ENCODE measurements at places on chromosomes 2 and 18.
A peak's percentile ranks its signal among the peaks of the same experiment; 100 is the strongest.

GRCh38 chr2:219991116-219991515 is 363.7 kb downstream of the SLC4A3 start:
- DNase-seq = peak; percentile 39

- no peak for DNase-seq
These were observed 109.2 kb upstream of the RAB12 start for GRCh38 chr18:8499810-8500675.

DNA sequence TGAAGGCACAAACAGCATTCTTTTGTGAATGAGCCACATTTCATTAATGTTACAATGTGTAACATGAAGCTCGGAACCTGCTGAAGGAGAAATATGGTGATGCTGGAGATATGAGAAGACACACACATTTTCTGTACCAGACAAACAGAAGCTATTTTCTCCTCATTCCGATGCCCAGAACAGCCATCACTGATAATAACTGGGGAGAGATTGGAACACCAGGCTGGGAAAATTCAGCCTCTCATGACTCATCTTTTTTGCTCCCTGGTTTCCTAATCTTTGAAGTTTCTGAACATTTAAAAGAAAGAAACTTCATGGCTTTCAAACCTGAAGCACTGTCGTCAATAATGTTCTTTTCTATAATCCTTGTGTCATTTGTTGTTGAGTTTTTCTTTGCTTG is 110.9 kb downstream of the LYPD6 start:
- DNase-seq = peak; percentile 9

DNA sequence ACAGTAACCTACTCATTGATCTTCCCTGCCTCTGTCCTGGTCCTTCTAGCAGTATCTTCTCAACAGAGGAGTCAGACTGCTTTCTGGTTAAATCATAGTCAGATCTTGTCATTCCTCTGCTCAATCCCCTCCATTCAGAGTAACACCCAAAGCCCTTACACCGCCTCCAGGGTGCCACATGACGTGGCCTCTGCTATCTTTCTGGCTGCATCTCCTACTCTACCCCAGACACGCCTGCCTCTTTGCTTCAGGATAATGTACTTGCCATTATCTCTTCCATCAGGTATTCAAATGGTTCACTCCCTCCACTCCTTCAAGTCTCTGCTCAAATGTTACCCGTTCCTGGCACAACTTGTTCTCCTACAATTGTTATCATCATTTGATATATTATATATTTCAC is 36.3 kb upstream of the ACVR2A start:
- DNase-seq = no peak

- peak; percentile 17 for DNase-seq
These were observed 83.0 kb downstream of the ACVR1 start for GRCh38 chr2:157793053-157793612.

DNA sequence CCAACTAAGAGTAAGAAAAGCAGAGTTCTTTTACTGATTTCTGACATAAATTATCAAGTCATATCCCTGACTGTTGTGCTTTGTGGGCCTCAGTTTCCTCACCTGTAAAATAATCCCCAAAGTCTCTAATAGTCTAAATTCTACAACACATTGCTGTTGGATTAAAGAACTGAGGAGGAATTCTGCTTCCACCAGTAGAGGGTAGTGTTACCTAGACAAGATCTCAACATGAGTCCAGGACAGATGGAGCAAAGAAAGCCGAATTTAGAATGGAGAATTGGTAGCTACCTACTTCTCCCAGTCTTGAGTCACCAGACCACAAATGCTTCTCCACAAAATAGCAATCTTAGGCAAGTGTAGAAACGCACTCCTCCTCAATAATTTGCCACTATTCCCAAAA is 462.5 kb upstream of the FSHR start:
- peak; percentile 7 for DNase-seq

DNA sequence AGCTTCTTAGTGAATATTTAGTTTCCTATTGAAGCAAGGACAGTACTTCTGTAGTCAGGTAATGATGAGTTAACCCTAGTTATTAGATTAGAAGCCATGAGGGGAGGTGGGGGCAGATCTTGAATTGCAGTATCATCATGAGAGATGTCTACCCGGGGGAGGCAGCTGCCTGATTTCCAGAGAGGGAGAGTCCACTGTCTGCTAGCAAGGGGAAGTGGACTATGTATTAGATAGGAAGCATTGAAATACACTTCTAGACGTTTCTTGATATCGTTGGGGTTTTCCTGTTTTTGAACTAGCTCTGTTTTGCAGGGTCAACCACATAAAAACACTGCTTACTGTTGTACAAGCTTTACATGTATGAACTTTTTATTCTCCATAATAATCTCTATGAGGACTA is 38.8 kb downstream of the APLF start:
- DNase-seq = no peak

DNA sequence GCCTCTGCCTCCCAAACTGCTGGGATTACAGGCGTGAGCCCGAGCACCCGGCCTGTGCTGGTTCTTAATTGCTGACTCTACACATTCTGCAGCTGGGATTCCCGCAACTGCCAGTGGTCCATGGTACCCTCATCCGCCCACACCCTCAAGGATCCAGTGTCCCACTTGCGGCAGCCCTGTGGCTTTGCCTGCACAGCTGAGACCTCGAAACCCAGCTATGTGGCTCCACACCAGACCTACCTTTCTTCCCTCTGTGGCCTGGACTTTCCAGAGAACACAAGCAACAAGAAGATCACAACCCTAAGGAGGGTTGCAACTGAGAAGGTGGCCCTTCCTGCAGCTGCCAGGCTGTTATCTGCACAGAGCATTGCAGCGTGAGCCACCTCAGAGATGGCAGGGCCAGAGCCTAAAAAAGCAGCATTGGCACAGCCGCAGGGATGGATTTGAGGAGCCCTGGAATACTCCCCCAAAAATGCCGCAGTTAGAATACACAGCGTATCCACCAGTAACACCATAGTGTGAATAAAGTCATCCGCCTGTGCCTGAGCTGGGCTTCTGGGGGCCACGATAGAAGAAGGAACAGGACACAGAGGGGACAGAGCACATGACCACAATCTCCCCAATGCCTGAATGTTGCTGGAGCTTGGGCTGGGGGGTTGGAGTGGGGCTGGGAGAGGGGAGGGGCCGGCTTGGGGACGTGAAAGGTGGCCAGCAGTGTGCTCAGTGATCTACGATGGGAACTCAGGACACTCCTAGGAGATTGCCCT is 1.9 kb downstream of the GPR55 start:
- no peak for DNase-seq

GRCh38 chr2:5690286-5690685 is 1.9 kb upstream of the SOX11 start:
- no peak for DNase-seq

- DNase-seq = no peak
These were observed 143.8 kb downstream of the GALNT14 start for GRCh38 chr2:30994227-30995056.

DNA sequence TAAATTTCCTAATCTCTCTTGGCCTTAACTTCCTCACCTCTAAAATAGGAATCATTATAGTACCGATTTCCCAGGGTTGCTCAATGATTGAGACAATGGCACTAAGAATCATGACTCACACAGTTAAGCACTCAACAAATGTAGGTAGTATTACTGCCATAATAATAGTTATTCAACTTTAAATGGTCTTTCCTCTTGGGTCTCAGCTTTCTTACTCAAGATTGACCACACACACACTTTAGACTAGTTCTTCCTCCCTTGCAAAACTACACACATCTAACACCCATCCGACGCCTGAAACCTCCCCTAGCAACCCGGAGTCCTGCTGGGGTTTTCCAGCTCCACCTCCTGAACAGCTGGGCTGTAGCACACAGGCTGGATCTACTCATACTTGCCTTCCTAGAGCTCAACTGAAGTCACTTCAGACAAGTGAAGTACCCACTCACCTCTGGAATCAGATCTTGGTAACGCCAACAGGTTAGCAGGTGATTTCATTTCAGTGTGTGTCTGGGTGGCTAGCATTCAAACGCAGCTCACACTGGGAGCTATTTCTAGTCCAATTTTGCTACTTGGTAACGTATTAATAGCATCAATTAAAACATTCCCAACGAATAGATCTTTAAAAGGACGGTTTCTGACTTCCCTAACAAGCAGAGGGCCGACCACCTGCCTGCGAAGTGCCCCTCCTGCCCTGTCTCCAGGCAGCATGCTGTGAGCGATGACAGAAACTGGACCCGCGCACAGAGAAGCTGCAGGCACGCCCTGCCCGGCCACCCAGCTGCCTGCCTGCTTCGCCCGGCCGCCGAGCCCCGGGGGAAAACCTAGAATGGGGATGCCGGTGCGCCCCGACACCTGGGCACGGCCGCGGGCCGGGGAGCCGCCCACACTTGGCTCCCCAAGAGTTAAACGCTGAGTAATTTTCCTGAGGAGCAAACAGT is 1.1 kb downstream of the UXS1 start:
- DNase-seq = peak; percentile 60

DNA sequence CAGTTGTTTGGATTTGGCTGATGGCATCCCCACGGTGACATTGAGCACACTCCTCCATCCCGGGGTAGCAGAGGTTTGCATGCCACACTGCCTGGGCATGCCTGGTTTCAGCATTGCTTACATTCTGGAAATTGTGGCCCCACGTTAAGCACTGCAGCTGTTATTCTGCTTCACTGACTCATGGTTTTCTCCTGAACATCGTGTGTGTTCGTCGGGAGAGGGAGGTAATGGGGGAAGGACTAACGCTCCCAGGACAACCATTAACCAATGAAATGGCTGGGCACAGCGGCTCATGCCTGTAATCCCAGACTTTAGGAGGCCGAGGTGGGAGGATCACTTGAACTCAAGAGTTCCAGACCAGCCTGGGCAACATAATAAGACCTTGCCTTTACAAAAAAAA is 28.2 kb upstream of the YWHAQ start:
- peak; percentile 89 for DNase-seq

DNA sequence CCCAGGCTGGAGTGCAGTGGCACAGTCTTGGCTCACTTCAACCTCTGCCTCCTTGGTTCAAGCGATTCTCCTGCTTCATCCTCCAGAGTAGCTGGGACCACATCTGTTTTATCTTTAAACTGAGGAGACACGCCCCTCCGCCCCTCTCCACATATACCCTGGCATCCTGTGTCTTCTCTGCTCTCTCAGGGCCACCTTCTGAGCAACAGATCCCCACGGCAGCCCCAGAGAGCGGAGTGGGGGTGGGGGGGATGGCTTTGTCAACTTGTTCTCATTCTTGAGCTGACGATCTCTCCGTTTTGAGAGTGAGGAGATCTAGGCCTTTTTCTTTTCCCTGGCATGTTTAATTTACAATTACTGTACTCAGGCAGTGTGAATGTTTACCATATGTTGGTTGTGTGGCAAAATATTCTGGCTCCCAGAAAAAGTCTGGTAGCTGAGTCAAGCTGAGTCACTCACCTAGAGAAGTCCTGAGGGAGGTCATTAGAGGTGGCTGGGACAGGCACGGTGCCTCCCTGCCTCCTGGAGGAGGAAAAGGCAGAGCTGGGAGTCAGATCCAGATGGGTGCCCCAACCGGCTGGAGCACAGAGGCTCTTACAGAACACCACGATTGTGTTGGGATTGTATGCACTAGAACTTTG is 19.5 kb upstream of the ID2 start:
- DNase-seq = peak; percentile 95

DNA sequence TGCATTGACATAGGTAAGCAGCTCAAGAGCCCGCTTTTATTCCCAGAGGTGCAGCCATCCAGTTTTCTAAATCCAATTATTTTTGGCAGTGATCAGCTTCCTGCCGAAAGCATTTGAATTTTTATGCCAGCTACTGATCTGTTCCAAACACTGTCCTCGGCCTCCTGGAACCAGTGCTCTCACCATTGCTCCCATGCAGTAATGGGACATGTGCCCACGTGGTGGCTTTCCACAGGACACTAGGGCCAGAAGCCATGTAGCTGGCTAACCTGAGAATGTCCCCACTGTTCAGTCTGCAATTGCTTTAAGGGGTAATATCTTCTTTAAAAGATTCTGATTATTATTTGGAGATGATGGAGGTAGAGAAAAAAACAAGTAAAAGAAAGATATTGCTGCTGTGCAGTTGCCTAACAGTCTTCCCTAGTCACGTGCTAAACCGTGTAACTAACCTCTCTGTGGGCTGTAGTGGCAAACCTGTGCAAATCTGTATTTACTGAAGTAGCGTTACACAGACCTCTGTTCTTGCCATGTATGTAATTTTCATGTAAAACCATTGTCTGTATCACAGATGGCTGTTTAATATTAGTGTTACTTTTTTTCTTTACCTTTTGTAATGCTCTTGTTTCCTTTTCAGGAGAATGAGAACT is 13.0 kb downstream of the GRHL1 start:
- no peak for DNase-seq

DNA sequence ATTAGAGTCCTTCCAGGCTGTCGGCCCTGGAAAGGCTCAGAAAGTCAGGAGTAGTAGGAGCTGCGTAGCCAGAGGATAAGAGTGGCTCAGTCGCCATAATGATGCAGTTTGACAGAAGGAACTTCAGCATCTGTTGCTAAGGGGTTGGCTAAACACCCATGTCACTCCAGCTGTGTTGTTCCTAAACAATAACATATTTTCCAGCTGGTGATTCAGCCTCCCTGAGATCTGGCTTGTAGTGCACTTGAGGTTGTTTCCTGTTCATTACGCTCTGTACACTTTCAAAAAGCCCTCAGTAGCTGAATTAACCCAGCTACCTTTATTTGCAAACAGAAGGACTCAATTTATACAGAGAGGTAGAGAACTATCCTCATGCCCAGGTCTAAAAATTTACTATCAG is 39.7 kb upstream of the EPAS1 start:
- DNase-seq = peak; percentile 51

- DNase-seq = no peak
These were observed 96.1 kb downstream of the PPP1R1C start for GRCh38 chr2:182081602-182082260.

GRCh38 chr2:218060950-218061660 is 7.9 kb upstream of the RUFY4 start:
- DNase-seq = no peak

DNA sequence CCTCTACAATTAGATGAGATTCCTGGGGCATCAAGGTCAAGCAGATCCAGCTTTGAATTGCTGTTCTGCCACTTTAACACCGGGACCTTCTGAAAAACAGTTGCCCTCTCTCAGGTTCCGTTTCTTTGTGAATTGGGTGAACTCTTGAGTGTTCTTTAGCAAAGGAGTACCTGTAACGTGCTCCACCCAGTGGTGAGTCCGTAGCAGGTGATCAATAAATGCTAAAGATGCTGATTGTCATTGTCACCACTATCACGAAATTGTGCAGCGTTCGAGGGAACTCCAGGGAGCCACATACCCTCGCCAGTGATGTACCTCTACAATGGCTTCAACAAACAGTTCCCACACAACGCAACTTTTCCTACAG is 81.9 kb downstream of the TCF7L1 start:
- no peak for DNase-seq

DNA sequence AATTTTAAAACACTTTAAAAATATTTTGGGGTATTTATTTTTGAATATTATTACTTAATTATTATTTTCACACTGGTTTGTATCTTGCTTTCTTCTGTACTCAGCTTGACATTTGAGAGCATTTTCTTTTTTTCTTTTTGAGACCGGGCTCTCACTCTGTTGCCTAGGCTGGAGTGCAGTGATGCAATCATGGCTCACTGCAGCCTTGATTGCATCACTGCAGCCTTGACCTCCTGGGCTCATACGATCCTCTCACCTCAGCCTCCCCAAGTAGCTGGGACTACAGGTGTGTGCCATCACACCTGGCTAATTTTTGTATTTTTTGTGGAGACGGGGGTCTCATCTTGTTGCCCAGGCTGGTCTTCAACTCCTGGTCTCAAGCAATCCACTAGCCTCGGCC is 79.9 kb upstream of the DLX2 start:
- DNase-seq = no peak

GRCh38 chr2:1995584-1995983 is 251.3 kb upstream of the PXDN start:
- no peak for DNase-seq

- no peak for DNase-seq
These were observed 2.2 kb upstream of the ZNF407 start for GRCh38 chr18:74595431-74595830.

- no peak for DNase-seq
These were observed 3.6 kb downstream of the GPC1 start for GRCh38 chr2:240438810-240439697.

Measured in RPMI7951 (cell line).